HCT116 (cell line): ENCODE measurements at places on chromosomes 1 and 21.

DNA sequence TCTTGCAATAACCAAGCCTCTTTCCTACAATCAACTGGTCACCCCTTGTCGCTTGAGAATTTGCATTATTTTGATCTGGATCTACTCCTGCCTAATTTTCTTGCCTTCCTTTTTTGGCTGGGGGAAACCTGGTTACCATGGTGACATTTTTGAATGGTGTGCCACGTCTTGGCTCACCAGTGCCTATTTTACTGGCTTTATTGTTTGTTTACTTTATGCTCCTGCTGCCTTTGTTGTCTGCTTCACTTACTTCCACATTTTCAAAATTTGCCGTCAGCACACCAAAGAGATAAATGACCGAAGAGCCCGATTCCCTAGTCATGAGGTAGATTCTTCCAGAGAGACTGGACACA is 743 bp downstream of the GPR52 start:
- no peak overlapping the region for H3K27ac ChIP-seq
- H3K36me3 ChIP-seq: no peaks in the 10 kb centered on the region
- H3K27me3 ChIP-seq: no peaks in the 10 kb centered on the region

GRCh38 chr1:166813508-166814223 is 25.6 kb upstream of the POGK start:
- no peaks in the 10 kb centered on the region for H3K36me3 ChIP-seq
- H3K27ac ChIP-seq: no peak overlapping the region
- H3K4me1 ChIP-seq: no peaks in the 10 kb centered on the region
- no peak for DNase-seq

- no peaks in the 10 kb centered on the region for H3K27me3 ChIP-seq
- no peaks in the 10 kb centered on the region; the same call in 1 of the 2 replicates for H3K4me1 ChIP-seq
- no peak overlapping the region for H3K4me3 ChIP-seq
- no peaks in the 10 kb centered on the region for H3K36me3 ChIP-seq
- H3K27ac ChIP-seq: no peak overlapping the region
These were observed 33.3 kb upstream of the TENT5C start for GRCh38 chr1:117572546-117572945.

GRCh38 chr1:7264101-7264500 is 478.8 kb downstream of the CAMTA1 start:
- no peaks in the 10 kb centered on the region for H3K36me3 ChIP-seq
- H3K4me3 ChIP-seq: no peak overlapping the region
- H3K27me3 ChIP-seq: no peaks in the 10 kb centered on the region
- no peak overlapping the region for H3K27ac ChIP-seq
- peaks cover 61% of the 10 kb centered on the region for H3K4me1 ChIP-seq

DNA sequence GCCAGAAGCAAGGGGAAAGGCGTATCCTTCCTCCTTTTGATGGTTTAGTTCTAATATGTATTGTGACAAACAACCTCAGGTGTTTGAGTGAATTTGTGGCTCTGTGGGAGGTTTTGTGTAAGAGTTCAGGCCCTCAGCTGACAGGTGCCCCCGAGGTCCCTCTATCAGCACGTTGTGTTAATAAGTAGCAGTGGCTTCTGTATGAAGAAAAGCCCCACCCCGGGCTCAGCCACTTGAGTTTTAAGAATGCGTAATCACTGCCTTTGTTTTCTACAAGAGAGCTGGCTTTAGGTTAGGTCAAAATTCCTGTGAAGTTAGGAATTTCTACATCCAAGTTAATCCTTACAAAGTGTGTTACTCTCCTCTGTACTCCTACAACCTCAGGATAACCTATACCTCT is 92.4 kb upstream of the PGBD5 start:
- no peak overlapping the region for H3K4me3 ChIP-seq
- H3K36me3 ChIP-seq: no peaks in the 10 kb centered on the region
- no peaks in the 10 kb centered on the region for H3K4me1 ChIP-seq
- H3K27ac ChIP-seq: no peak overlapping the region
- H3K27me3 ChIP-seq: peaks cover 10% of the 10 kb centered on the region; the same call in 1 of the 2 replicates

- no peak overlapping the region for H3K4me3 ChIP-seq
- H3K27ac ChIP-seq: no peak overlapping the region
- peaks cover 37% of the 10 kb centered on the region for H3K4me1 ChIP-seq
- H3K27me3 ChIP-seq: no peaks in the 10 kb centered on the region
- DNase-seq: no peak
- H3K36me3 ChIP-seq: no peaks in the 10 kb centered on the region
These were observed 155.1 kb upstream of the NRIP1 start for GRCh38 chr21:15219894-15220293.

GRCh38 chr21:15282665-15283064 is 217.9 kb upstream of the NRIP1 start:
- no peak overlapping the region for H3K4me3 ChIP-seq
- no peak overlapping the region for H3K27ac ChIP-seq
- no peak for DNase-seq

- H3K27me3 ChIP-seq: no peaks in the 10 kb centered on the region
- no peak overlapping the region for H3K27ac ChIP-seq
- DNase-seq: no peak
These were observed 4.4 kb downstream of the CCN1 start for GRCh38 chr1:85584923-85585322.

- H3K4me1 ChIP-seq: peaks cover 64% of the 10 kb centered on the region
- no peak overlapping the region for H3K27ac ChIP-seq
- H3K36me3 ChIP-seq: peaks cover 31% of the 10 kb centered on the region
- H3K4me3 ChIP-seq: no peak overlapping the region
These were observed 61.9 kb downstream of the CAPN2 start for GRCh38 chr1:223774134-223774814.

DNA sequence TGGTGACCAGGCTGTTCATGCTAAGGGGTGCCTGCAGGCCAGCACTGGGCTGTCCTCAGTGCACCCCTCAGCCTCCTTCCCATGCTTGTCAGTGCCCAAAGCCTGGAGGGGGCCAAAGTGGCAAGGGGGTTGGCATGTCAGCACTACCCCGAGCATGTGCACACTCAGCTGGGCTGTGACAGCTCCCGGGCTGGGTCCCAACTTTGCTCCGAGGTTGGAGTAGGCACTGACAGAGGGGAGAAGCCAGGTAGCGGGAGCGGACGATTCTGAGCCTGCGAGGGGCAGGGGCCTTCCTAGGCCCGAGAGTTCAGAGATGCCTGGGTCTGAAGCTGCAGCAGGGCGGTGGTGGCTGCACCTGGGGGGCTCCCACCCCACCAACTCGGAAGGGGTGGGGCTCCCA is 119.0 kb downstream of the MAST2 start:
- no peak overlapping the region for H3K27ac ChIP-seq
- H3K36me3 ChIP-seq: no peaks in the 10 kb centered on the region
- DNase-seq: no peak
- H3K4me3 ChIP-seq: no peak overlapping the region
- no peaks in the 10 kb centered on the region for H3K27me3 ChIP-seq

GRCh38 chr1:88063605-88064004 is 620.5 kb upstream of the PKN2 start:
- H3K36me3 ChIP-seq: no peaks in the 10 kb centered on the region
- no peaks in the 10 kb centered on the region for H3K27me3 ChIP-seq
- no peaks in the 10 kb centered on the region for H3K4me1 ChIP-seq
- H3K27ac ChIP-seq: no peak overlapping the region

- H3K27me3 ChIP-seq: no peaks in the 10 kb centered on the region
- H3K27ac ChIP-seq: no peak overlapping the region
- no peaks in the 10 kb centered on the region for H3K4me1 ChIP-seq
- no peak for DNase-seq
- H3K4me3 ChIP-seq: no peak overlapping the region
- H3K36me3 ChIP-seq: no peaks in the 10 kb centered on the region
These were observed 49.5 kb upstream of the S1PR1 start for GRCh38 chr1:101187297-101187696.
